ENCODE measurements at places on chromosomes 6 and 20. TPM values are rescaled to one million over a fixed set of nuclear protein-coding genes. Genes with fewer than 3 reads are reported as not detected.

- no peak for DNase-seq
Observed at GRCh38 chr6:43730634-43731033, 39.4 kb upstream of the VEGFA start.

- DNase-seq = no peak
Observed at GRCh38 chr20:39830903-39831302, 858.1 kb downstream of the MAFB start.

GRCh38 chr6:139592011-139592410 is 217.6 kb upstream of the CITED2 start:
- DNase-seq = no peak

DNA sequence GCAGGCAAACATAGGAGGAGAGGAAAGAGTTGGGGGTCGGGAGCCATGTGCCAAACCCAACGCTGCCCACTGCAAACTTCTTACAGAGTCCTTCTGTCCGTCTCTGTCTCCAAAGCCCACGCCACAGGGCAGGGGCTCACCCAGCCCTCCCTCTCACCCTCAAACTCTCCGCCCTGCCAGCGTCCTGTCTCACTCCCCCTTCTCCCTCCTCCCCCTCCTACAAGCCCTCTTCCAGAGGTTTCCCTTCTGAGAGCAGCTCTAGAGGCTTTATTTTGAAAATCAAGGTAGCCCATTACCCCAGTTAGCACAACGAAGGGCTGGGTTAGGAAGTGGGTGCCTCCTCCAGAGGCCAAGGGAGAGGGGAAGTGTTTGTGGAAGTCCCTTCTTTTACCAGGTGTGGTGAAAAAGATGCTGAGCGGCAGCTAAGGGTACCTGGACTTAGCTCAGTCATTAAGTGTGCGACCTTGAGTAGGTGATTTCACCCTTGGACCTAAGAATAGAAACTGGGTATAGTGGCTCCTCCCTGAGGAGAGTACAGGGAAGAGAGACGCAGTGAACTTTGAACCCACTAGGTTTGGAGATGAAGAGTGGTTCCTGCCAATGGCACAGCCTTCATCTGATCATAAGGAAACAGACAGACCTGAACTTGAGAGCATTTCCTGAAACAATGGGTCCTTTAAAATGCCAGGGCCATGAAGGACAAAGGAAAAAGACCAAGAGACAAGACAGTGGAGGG is 123.8 kb downstream of the BANF2 start:
- no peak for DNase-seq

DNA sequence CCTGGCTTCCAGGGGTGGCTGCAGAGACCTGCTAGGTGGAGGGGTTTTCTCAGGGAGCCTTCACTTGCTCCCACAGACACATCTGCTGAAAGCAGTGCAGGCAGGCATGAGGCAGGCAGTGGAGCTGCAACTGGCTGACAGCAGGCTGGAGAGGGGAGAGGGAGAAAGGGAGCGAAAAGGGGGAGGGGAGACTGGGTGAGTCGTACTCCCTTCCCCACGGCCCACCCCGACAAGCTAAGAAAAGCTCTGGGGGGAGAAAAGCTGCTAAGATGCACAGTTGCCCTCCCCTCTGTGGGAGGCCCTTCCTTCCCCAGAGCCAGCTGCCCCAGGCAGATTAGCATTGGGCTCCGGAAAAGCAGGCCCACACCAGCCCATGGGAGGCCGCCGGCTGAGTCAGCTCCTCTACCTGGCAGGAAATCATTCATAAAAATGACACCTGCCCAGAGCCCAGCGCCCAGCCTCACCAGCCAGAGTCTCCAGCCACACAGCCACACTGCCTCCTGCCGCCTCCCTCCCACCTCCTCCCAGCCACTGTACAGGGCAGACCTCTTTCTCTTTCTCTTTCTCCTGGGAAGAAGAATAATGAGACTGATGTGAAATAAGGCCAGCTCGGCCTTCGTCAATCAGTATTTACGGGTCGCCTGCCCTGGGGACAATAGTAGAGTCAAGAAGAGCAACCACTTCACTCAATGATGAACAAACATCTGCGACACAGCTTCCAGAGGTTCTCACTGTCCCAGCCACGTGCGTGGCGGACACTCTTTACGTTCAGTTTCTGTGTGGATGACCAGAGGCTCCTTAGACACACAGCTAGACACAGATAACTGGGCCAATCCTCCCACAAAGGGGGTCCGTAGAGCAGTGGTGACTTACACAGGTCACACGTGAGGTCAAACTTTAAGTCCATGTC is 7.7 kb upstream of the C20orf203 start:
- DNase-seq = no peak

AVP gene
- not detected for total RNA-seq

APCDD1L gene
- 2.0 TPM for total RNA-seq

TBC1D32 gene
- 5.8 TPM for total RNA-seq

Data from breast epithelium (tissue), 4 donors.